ENCODE measurements at places on chromosomes 4 and X. TPM values are rescaled to one million over a fixed set of nuclear protein-coding genes. Genes with fewer than 3 reads are reported as not detected.

VEGFD gene
- total RNA-seq, result 1.6 TPM

FGF13 gene
- 2.7 TPM for total RNA-seq

TLR3 gene
- 23.6 TPM for total RNA-seq

TMPRSS11A gene
- total RNA-seq, result not detected

SLC6A8 gene
- total RNA-seq, result 214 TPM

AREG gene
- total RNA-seq, result 16.9 TPM

UGT2B10 gene
- 0.46 TPM for total RNA-seq

PPID gene
- 22.2 TPM for total RNA-seq

PTTG2 gene
- not detected for total RNA-seq

ART3 gene
- total RNA-seq, result not detected

NPNT gene
- total RNA-seq, result 16.9 TPM

TRIML2 gene
- not detected for total RNA-seq

TCEAL4 gene
- total RNA-seq, result 8.7 TPM

GAR1 gene
- 11.5 TPM for total RNA-seq

DMRTC1 gene
- total RNA-seq, result not detected

PWWP3B gene
- 0.49 TPM for total RNA-seq

RASSF6 gene
- 15.1 TPM for total RNA-seq

NUDT10 gene
- total RNA-seq, result 0.34 TPM

KLHL2 gene
- 16.4 TPM for total RNA-seq

SNX12 gene
- total RNA-seq, result 68.2 TPM

ABLIM2 gene
- 15.8 TPM for total RNA-seq

GAGE1 gene
- total RNA-seq, result not detected
